ENCODE measurements at places on chromosomes 6 and 20.
A peak's percentile ranks its signal among the peaks of the same experiment; 100 is the strongest.

- no peak for DNase-seq
Measured at GRCh38 chr6:150928882-150929281, 63.4 kb downstream of the MTHFD1L start.

- no peak for DNase-seq
Measured at GRCh38 chr6:160995271-160995670, 3.7 kb downstream of the MAP3K4 start.

GRCh38 chr6:158517581-158517980 is 42.3 kb upstream of the TMEM181 start:
- no peak for DNase-seq

DNA sequence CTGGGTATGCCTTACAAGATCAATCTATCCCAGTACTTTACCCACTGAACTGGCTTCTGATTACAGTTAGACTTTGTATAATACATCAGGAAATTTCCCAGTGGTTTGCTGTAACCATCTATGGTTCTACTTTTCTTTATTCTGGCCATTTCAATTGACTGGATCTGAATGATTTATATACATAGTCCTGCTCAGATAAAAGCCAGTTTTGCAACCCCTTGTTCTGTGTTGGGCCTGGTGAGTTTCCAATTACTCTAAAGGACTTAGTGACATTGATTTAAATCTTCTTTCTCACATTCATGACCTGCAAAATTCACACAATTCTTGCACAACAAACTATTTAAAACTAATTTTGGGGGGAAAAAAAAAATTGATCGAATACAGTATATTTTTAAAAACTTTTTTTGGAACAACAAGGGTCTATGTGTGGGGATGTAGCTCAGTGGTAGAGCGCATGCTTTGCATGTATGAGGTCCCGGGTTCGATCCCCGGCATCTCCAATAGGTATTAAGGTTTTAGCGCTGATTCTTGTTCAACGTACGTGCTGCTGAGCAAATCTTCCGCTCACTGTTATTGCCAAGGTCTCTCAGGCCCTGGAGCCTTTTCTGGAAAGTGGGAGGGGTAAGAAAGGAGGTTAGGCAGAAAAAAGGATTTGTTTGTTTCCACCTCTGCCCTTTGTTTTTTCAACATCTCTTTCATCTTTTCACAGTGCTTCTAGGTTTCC is 117.5 kb downstream of the GPX5 start:
- no peak for DNase-seq

- DNase-seq, result peak; percentile 42
Measured at GRCh38 chr20:38649275-38649891, 47.8 kb downstream of the ARHGAP40 start.

- DNase-seq, result peak; percentile 45
Measured at GRCh38 chr6:13272131-13273046, 55.9 kb downstream of the TBC1D7 start.

DNA sequence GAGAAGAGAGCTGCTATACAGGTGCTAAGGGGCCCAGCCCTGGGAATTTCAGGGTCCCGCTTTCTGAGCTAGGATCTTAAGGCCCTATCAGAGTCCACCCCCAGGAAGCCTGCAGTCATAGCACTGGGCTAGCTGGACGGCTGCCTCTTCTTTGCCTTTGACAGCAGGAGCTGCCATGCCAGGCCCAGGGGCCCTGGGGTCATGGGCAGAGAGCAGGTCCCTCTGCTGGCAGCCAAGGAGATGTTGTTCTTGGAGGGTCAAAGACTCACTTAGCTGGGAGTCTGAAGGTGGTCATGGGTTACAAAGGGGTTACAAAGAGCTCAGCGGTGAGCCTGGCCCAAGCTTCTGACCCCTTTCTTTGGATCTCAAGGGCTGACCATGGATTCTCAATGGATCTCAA is 52.7 kb downstream of the RPP21 start:
- no peak for DNase-seq

DNA sequence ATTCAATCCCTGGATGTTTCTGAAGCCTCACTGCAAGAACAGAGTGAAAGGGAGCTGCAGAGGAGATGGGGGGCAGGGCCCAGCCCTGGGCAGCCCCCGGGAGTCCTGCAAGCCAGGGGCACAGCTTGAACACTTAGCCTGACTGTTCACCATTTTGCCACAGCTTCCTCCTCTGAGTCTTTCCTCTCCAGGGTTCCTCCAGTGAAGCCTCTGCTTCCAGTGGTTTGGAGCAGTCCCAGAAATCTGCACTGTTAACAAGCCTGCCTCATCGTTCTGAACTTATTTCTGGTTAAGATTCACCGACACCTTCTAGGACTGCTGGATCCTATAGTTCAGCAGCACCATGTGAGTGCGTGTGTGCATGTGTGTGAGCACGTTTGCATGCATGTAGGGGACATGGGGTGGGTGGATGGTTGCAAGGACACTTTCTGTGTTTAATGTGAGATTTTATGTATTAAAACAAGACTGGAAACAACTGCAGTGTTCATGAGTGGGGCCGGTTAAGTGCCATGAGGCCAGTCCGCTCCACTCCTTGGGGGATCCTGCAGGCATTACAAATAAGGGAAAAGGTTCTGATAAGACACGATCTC is 24.6 kb downstream of the CEBPB start:
- no peak for DNase-seq

DNA sequence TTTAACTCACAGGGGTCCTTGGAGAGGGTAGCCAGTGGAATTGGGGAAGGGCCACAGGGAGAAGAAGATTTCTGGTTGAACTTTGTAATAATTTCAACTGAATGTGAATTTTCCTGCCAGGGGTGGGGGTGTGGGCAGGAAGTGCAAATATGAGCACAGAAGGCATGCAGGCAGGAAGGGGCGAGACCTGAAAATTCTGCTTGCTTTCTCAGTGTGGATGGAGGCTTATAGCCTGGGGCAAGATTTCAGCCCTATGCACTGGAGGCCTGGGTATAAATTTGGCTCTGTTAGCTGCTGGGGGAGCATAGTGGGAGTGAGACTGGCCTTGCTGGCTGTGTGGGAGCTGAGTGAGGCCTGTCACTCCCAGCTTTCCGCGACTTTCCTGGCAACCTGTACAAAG is 54.4 kb downstream of the PERP start:
- DNase-seq, result no peak

GRCh38 chr6:154140743-154141142 is 101.7 kb downstream of the OPRM1 start:
- DNase-seq, result no peak

- no peak for DNase-seq
Measured at GRCh38 chr6:11292091-11292490, 59.6 kb upstream of the NEDD9 start.

GRCh38 chr20:39871013-39871412 is 818.0 kb downstream of the MAFB start:
- DNase-seq, result no peak

GRCh38 chr6:4157506-4157905 is 22.1 kb upstream of the ECI2 start:
- DNase-seq, result no peak

- no peak for DNase-seq
Measured at GRCh38 chr6:88945415-88946008, 17.9 kb downstream of the RNGTT start.

- no peak for DNase-seq
Measured at GRCh38 chr6:74199215-74199915, 503.4 kb downstream of the CD109 start.

DNA sequence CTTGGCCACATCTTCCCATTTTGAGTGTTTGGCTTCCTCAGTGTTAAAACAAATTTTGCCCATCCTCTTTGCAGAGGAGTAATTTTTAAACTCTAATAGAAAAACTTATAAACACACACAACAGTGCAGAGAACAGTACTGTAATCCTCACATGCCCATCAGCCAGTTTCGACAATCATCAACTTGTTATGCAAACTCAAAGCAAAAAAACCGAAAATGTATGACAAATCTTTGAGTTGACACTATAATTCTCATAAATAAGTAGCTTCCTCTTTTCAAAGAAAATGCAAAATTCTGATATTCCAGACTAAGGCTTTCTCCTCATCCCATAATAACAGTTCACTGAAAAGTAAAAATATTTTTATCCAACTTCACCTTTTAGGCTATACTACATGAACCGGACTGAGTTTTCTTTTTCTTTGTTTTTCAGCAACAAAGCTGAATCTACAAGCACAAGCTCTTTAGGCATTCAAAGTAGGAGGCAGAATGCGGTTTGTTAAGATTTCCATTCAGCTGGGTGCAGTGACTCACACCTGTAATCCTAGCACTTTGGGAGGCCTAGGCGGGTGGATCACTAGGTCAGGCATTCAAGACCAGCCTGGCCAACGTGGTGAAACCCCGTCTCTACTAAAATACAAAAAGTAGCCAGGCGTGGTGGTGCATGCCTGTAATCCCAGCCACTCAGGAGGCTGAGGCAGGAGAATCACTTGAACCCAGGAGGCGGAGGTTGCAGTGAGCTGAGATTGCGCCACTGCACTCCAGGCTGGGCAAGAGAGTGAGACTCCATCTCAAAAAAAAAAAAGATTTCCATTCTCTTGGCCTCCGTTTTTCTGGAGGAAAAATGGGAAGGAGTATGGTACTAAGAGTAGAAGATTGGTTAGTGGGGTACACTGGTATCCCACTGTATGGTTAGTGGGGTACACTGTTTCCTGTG is 74.8 kb downstream of the GCNT2 start:
- DNase-seq, result no peak

DNA sequence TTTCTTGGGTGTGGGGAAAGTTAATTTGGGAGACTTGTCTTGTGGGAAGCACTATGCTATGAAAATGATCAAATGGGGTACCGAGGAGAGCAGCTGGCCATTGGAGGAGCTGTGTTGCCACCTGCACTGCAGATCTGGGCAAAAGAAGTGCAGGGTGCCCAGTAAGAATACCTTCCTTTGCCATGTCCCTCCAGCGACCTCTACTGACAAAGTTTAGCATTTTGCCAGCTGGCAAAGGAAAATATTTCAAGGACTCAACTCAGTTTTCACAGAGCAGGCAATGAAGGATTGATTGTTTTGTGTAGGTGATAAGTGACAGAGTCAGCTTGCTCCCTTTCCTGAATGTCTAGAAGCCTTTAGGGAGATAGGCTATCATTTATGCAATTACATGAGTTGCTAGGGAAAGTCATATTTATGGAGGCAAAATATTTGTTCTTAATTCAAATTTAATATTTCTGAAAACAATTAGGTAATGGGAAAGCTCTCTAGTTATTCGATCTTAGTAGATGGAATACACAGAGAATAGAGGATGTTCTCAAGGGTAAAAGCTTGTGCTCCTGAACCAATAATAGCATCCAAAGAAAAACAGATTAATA is 118.4 kb downstream of the FARS2 start:
- no peak for DNase-seq

DNA sequence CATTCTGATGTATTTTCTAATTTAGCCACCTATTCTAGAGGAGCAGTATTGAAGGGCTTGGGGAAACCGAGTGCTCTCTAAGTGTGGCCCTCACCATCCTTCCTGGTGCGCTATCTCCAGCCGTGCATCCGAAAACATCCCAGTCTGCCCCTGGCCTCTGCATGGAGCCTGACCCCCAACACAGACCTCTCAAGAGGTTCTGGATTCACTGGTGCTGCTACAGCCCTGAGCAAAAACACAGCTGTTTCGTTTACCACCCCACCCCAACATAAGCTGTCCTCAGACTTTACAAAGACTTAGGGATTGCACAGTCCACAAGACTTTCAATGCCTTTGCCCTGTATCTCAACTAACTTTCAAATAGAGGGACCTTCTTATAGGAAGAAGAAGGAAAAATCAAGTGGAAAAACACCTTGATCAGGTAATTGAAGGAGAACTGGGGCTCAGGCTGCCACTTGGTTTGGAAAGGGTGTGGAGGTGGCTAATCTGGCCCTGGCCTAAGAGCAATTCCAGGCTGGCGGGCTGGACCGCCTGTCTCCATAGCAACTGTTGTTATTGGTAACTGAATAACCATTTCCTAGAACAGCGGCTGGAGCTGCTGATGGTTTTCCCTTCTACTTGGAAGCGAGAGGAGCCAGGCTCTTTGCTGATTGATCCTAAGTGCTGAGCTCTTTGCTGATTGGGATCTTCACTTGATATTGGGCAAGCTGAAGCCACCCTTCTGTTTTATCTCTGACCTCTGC is 90.2 kb upstream of the TOX2 start:
- no peak for DNase-seq

DNA sequence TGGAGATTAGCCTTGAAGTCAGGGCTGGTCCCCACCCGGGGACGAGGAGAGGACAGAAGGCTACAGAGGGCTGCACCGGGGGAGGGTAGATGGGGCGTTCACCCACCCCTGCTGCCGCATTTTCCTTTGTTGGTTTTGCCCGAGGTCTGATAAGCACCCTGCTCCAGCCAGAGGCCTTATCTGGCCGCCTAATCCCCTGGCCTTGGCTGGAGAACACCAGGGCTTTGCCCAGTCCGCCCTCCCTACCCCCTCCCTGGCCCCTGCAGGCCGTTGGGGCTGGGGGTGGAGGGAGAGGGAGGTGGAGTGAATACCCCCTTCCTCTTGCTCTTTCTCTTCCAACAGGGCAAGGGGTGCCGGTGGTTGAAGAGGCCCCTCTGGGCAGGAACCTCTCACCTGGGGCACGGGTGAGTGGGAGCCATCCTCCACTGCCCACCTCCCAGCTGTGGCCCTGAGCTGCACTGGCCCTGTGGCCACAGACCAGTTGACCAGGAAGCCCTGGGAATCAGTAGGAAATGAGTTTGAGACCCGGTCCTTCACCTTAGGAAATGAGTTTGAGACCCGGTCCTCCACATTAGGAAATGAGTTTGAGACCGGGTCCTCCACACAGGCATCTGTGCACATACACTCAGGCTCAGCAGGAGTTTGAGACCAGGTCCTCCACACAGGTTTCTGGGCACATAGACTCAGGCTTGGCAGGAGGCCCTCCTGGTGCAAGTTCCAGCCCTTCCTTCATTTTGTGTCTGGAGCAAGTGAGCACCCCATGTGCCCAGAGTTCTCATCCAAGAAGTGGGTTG is 12.0 kb upstream of the GATA5 start:
- DNase-seq, result peak; percentile 82

DNA sequence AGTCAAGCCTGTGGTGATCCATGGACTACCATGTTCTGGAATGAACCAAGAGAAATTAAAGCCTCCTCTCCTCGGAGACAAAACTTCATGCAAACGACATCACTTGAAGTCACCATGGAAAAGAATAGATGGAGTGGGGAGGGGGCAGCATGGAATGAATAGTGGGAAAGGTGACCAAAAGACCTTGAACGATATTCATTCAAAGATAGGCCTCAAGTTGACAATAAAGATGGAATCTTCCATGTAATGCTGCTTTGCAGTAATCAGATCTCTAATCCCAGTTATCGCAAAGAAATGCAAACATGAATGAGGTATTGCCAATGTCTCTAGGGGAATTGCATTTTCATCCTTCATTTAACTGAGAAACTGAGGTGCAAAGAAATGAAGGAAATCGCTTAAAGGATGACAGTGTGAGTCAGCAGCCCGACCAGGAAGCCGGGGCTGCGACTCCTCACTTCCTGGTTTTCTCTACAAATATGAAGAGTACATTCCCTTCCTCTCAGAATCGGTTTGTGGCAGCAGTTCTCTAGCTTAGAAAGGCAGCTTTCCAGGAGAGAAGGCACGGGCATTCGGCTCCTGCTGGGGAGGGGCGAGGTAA is 65.6 kb upstream of the RREB1 start:
- DNase-seq, result peak; percentile 46

DNA sequence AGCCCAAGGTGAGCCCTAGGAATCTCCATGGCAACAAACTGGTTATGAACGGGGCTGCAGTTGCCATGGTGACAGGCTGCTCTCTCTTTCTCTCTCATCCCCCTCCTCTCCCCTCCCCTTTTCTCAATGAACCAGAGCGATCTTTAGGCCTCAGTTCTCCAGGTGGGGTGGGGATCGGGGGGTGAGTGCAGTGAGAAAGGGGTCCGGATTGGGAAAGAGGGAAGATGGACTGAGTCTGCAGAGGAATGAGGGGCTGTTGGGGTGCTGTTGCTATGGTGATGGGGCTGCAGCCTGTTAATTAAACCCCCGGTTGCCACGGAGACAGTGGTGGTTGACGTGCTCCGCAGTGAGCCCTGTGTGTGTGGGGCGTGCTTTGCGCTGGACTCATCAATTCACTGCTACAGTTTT is 3.6 kb upstream of the SLC12A5 start:
- DNase-seq, result no peak

All from stomach (tissue), 19 donors.